ENCODE measurements at places on chromosomes 3 and 15.

DNA sequence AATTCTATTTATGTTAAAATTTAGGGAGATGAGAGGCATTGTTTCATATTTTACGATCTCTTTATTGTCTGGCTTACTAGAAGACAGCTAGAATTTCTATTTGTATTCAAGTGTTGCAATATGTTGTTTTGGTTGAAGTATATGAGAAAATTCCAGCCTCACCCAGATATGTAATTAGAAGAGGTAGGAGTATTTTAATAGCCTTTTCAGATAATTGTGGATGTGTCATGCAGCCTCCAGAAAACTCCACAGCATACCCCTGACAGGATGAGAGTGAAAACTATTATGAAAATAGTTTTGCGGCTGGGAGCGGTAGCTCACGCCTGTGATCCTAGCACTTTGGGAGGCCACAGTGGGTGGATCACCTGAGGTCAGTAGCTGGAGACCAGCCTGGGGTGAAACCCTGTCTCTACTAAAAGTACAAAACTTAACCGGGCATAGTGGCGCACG is 21.5 kb upstream of the USP3 start:
- no peak for DNase-seq

GRCh38 chr3:9754678-9755077 is 4.9 kb downstream of the OGG1 start:
- no peak for DNase-seq

- DNase-seq, result no peak
These were observed 120.5 kb downstream of the XXYLT1 start for GRCh38 chr3:195150181-195151118.

DNA sequence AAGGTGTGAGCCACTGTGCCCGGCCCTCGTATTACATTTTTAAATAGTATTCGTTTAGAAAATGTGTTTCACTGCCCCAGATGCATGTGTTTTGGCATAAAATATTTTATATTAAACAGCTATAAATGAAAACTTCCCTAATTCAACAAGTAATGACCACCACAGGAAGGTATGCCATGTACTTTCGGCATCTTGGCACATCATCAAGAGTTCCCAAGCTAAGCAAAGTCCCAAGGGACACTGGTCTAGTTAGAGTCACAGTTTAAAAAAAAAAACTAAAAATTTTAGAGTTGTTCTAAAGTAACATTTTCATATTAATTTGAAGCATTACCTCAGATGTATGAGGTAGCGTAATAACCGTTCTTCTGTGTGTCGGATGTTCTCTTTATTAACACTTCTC is 15.6 kb upstream of the ARPP19 start:
- no peak for DNase-seq

GRCh38 chr3:126131881-126132750 is 48.2 kb upstream of the SLC41A3 start:
- DNase-seq, result no peak

- no peak for DNase-seq
These were observed 390.7 kb downstream of the EFHB start for GRCh38 chr3:19543212-19543841.

DNA sequence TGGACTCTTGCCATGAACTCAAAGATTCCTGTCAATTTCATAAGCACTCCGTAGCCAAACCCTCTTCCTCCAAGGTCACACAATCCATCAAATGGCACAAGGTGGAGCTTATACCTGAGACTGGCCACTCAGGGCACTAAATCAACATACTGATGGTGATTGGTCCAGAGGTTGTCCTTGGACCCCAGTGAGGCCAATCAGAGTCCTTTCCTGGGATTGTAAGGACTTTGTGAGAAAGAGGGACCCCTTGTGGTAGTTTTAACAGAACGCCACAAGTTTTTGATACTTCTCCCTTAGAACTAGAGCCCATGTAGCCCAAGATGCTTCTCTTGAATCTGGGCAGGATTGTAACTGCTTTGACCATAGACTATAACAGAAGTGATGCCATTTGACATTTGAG is 44.4 kb upstream of the LARS2 start:
- no peak for DNase-seq

DNA sequence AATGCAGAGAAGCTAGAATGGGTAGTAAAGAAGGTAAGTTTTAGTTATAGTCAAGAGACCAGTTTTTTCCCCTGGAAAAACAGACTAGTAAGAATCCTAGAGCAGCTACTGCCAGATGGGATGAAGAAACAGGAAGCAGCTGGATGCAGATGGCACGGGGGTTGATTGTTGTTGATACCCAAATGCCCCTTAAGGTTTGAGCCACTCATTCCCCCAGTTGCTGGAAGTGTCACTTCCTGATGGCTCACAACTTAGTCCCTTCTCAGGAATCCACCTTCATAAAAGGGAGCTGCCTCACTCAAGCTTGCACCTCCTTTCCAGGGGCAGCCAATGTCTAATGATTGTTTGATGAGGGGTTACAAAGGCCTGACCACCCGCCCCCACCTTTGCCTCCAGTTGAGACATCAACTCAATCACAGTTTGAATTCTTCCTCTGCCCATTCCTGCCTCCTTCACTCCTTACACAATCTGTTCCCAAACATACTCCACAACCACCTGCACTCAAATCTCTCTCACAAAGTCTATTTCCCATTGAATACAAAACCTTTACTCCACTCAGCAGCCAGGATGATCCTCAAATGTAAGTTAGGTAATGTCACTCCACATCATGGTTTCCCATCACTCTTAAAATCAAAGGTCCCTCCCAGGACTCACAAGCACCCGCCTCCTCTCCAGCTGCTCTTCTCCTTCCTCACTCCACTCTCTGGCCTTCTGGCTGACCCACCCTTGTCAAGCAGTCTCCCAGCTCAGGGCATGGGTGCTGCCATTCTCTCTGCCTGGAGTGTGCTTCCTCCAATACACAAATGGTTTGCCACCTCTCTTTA is 450.1 kb upstream of the THBS1 start:
- no peak for DNase-seq

DNA sequence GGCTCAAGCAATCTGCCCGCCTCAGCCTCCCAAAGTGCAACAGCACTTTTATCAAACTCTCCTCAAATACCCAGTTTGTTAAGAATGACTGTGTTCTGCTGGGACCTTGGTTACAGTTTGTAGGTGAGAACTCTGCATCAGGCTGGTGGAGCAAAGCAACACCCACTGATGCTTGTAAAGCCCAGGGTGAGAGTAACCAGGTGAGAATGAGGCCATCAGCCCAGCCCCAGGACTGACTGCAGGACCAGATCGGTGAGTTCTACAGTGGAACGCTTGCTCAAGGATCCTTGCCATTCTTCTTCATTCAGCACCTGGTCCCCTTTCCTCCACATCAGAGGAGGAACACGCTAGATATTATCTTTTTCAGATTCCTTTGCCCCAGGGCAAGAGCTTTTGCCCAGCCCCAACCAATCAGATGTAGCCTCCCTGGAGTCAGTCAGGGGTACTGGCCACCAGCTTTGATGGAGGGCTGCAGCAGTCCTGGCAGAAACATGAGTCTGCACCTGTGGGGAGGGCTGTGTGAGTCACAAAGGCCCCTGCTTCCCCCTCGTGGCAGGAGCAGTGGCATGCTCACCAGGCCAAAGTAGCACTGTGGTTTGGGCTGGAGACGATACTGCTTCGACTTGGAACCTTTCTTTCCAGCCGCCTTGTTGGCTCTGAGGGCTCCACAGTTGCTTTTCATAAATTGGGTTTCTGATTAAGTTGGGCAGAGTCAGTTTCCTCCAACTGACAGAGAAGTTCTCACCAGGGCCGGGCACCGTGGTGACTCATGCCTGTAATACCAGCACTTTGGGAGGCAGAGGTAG is 3.5 kb upstream of the SHISA5 start:
- peak; percentile 49 for DNase-seq

Measured in stimulated activated CD4-positive, alpha-beta T cell treated with anti-CD3 and anti-CD28 coated beads, Interleukin-2, amount 100 ng/mL, for 48 hours (primary cell).